Progenitor cell of endocrine pancreas (in vitro differentiated cells): ENCODE measurements at places on chromosomes 16 and 17. TPM values are rescaled to one million over a fixed set of nuclear protein-coding genes. Genes with fewer than 3 reads are reported as not detected.

- H3K4me3 ChIP-seq = no peak overlapping the region
- no peak for DNase-seq
- H3K36me3 ChIP-seq = no peaks in the 10 kb centered on the region
- H3K27me3 ChIP-seq = peaks cover 9% of the 10 kb centered on the region
- no peak overlapping the region for H3K27ac ChIP-seq
Measured at GRCh38 chr17:51612692-51613091, 352.3 kb downstream of the UTP18 start.

DNA sequence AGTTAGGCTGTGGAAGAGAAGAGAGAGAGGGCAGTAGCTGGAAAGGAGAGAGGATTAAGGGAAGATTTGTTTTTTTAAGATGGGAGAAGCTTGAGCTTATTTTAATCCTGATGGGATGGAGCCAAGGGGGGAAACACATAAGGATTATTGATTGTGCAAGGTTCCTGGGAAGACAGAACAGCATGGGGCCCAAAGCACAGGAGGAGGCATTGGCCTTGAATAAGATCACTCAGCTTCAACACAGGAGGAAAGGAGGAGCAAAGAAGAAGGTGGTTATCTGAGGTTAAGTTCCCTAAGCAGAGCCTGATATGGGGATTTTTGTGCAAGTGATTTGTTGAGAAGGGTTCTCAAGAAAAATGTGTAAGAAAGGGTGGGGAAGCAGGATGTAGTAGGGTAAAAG is 169.8 kb downstream of the ABCC12 start:
- no peaks in the 10 kb centered on the region for H3K36me3 ChIP-seq
- H3K27ac ChIP-seq = no peak overlapping the region
- H3K4me3 ChIP-seq = no peak overlapping the region
- DNase-seq = no peak

DNA sequence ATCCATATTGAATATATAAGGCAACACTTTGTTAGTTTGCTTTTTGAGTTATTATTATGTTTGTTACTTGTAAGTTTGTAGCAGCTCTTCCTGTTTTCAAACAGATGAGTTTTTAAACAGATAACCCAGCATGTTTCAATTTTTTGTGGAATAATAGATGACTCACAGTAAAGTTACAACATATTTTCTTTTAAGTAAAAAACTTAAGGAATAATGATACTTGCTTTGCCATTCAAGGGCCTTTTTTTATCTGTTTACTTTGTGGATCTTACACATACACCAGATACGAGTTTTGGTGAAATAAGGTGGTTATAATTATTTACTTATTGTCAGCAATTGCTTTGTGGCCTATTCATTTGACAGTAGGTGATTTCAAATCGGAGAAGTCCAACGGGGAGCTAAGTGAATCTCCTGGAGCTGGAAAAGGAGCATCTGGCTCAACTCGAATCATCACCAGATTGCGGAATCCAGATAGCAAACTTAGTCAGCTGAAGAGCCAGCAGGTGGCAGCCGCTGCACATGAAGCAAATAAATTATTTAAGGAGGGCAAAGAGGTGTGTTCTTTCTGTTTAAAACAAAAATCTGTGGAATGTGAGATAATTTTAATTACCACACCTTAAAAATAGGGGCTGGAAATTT is 66.3 kb downstream of the BPTF start:
- H3K4me1 ChIP-seq = peaks cover 15% of the 10 kb centered on the region
- DNase-seq = no peak
- peak overlapping the region; percentile 91 for H3K27ac ChIP-seq

GRCh38 chr16:28321700-28322411 is 29.5 kb downstream of the SBK1 start:
- no peaks in the 10 kb centered on the region for H3K27me3 ChIP-seq
- H3K27ac ChIP-seq = no peak overlapping the region
- H3K36me3 ChIP-seq = peaks cover 10% of the 10 kb centered on the region

GRCh38 chr17:48378238-48378637 is 51.8 kb downstream of the SKAP1 start:
- no peak overlapping the region for H3K4me3 ChIP-seq
- H3K36me3 ChIP-seq = no peaks in the 10 kb centered on the region
- no peak for DNase-seq
- peaks cover 4% of the 10 kb centered on the region for H3K4me1 ChIP-seq
- H3K27me3 ChIP-seq = peaks cover 4% of the 10 kb centered on the region

DNA sequence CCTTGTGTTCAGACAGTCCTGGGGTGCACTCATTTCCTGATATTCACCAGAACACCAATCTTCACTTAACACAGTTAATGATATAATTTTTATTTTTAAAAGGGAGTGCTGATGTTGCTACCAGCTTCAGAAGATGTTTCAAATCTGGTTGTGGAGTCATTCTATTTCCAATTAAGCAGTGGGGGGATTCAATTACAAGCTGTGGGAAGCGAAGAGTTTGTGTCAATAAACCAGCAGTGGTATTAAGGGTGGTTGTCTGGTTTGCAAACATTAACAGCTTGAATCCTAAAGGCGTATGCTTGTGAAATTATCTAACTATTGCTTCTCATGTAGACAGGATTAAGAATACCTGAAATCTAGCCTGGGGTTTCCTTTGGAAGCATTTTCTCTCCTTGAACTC is 1637.5 kb upstream of the GOT2 start:
- peaks cover 12% of the 10 kb centered on the region for H3K4me1 ChIP-seq
- no peak overlapping the region for H3K27ac ChIP-seq
- no peak overlapping the region for H3K4me3 ChIP-seq
- no peak for DNase-seq
- no peaks in the 10 kb centered on the region for H3K36me3 ChIP-seq
- H3K27me3 ChIP-seq = peaks cover 14% of the 10 kb centered on the region

DNA sequence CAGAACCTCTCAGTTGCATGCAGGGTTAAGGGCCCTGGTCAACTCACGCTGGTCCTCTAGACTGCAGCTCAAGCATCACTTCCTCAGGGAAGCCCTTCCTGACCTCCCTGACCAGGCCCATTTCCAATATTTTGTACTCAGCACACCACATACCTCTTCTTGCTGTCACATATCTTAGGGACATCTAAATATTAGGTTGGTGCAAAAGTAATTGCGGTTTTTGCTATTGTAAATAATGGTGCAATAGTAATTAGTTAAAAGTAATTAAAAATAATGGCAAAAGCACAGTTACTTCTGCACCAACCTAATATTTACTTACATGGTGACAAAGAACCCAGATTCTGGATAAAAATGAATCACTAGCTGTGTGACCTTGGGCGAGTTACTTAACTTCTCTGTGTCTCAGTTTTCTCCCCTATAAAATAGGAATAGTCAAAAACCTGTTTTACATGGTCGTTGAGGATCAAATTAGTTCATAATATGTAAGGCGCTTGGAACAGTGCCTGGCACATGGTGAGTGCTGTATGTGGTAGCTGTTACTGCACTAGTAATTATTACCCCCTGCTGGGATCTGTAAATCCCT is 177.4 kb downstream of the PRKCB start:
- no peaks in the 10 kb centered on the region for H3K36me3 ChIP-seq
- no peak overlapping the region for H3K4me3 ChIP-seq
- H3K27ac ChIP-seq = no peak overlapping the region
- no peak for DNase-seq

DNA sequence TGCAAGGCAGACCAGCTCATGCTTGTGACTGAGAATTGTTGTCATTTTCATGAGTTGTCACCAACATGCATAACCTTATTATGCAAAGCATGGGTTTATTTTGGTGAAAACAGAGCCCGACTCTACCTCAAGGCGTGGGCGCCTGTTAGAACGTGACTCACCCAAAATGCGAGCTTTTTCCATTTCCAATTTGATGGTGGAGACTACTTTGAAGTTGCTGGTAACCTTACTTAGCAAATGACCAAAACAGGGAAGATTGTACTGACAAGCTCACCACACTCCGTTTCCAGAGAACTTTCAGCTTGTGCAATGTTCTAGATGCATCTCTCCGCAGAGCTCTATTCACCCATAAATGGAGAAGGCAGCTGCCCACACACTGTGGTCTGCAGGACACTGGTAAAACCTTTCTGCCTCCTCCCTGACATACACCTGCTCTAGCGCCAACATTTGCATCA is 284.5 kb downstream of the MAF start:
- H3K27ac ChIP-seq = no peak overlapping the region
- H3K27me3 ChIP-seq = peaks cover 47% of the 10 kb centered on the region
- DNase-seq = no peak
- no peaks in the 10 kb centered on the region for H3K36me3 ChIP-seq

GRCh38 chr17:50056217-50056960 is 479 bp downstream of the ITGA3 start:
- H3K4me3 ChIP-seq = peak overlapping the region; percentile 83
- peak; percentile 71 for DNase-seq
- peaks cover 30% of the 10 kb centered on the region for H3K27me3 ChIP-seq
- peak overlapping the region; percentile 92 for H3K27ac ChIP-seq

DNA sequence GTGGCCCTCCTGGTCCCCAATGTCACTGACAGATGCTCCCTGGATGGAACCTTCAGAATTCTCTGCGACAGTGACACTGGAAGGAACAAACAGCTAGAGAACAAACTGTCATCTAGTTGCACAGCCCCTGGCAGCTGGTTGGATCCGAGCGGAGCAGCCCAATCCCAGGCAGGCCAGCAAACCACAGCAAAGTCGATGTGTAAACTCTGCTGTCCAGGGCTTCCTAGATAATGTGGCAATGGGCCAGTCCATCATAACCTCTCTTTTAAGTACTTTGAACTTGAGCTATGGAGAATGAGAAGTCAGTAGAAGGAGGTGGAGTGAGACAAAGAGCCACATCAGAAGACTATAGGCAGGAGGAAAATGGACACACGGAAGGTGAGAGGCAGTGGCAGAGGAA is 323.0 kb downstream of the CBLN1 start:
- H3K27ac ChIP-seq = no peak overlapping the region
- peaks cover 6% of the 10 kb centered on the region for H3K27me3 ChIP-seq
- no peak overlapping the region for H3K4me3 ChIP-seq

DNA sequence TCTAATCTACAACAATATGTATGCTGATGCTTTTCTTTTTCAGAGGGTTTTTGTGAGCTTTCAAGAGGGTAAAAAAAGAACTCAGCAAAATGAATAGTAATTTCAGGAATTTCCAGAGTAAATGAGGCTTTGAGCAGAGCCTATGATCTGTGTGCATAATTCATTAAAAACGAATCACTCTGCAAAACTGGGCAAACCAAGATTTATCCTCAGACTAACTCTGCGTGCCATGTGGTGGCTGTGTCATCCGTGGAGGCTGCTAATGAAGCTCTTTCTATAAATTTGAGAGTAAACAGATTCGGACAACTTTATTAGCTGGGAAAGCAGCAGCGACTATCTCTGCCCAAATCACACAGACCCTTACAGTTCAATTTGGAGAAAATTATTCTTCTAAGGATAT is 83.8 kb downstream of the FOXL1 start:
- no peaks in the 10 kb centered on the region for H3K36me3 ChIP-seq
- peaks cover 11% of the 10 kb centered on the region for H3K4me1 ChIP-seq
- H3K27ac ChIP-seq = no peak overlapping the region
- H3K27me3 ChIP-seq = peaks cover 40% of the 10 kb centered on the region
- no peak overlapping the region for H3K4me3 ChIP-seq

DNA sequence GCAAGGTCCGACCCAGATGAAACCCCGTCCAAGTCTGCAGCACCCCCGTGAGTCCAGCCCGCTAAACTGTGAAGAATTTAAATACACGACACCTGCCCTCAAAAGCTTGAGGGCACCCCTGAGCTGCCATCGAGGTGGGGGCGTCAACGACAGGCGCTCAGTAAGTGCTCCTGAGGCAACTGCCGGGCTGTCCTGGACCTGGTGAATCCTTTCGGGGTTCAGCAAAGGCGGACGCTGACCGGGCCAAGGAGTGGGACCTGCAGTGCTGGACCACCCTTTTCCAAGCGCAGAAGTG is 512 bp upstream of the ENDOV start:
- no peak for DNase-seq
- peaks cover 4% of the 10 kb centered on the region for H3K27me3 ChIP-seq
- peaks cover 18% of the 10 kb centered on the region for H3K4me1 ChIP-seq

DNA sequence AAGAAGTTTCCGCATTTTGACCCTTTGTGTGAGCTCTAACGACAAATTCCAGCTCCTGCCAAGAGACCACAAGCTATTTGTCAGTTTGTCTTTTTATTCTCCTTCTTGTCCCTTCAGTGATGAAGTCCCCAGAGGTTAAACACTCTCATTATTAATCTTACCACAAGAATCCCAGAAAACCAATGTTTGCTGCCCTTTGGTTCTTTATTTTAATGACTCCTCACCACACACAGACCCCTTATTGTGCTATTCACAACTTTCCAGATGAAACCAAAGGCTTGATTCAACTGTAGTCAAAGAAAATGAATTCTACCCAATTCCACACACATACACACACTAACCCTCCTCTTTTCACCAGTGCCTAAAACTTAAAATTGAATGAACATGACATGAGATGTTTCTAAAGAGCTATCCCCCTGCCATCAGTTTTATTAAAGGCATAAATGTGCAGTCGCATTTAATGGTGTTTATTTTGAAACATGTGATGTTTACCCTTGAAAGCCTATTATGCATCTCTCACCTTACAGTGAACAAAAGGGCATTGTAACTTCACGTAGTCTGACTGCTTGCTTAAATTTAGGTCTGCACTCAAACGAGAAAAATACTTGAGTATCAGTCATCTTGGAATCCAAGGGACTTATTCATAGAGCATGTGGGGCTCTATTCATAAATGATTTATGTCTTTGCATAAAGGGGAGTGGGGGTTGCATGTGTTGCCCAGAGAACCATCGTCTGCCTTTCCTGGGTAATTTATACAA is 44.1 kb downstream of the PCTP start:
- peaks cover 3% of the 10 kb centered on the region for H3K36me3 ChIP-seq
- no peak for DNase-seq
- no peaks in the 10 kb centered on the region for H3K27me3 ChIP-seq
- H3K27ac ChIP-seq = no peak overlapping the region
- H3K4me1 ChIP-seq = peaks cover 6% of the 10 kb centered on the region

CIITA gene
- not detected in 2 replicates for total RNA-seq

CFAP97D1 gene
- 0.07 TPM in 1 of 2 replicates, not detected in the other for total RNA-seq

PIRT gene
- not detected in 2 replicates for total RNA-seq

TBC1D3I gene
- total RNA-seq = 0.77 and 1.9 TPM in 2 replicates

ZNF48 gene
- total RNA-seq = 59.7 and 62.6 TPM in 2 replicates
